ENCODE measurements at places on chromosomes 6 and 20.
A peak's percentile ranks its signal among the peaks of the same experiment; 100 is the strongest.

GRCh38 chr20:46995561-46996142 lies 101.0 kb downstream of the EYA2 start:
- DNase-seq = no peak

DNA sequence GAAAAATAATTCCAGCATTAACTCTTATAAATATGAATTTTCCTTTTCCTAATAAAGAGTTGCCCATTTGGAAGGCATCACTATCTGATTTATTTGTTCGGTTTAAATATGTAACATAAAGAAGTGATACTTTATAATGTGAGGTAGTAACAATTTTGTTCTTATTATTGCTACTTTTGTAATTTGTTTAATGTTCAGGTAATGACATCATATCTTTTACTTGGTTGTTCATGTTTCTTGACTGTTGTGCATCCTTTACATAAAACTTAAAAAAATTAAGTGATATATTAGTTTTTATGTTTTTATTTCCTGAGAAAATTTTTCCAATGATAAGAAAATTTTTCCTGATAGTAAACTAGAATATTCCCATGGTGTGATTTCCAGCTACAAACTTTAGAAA lies 124.6 kb downstream of the AFG1L start:
- DNase-seq = no peak

DNA sequence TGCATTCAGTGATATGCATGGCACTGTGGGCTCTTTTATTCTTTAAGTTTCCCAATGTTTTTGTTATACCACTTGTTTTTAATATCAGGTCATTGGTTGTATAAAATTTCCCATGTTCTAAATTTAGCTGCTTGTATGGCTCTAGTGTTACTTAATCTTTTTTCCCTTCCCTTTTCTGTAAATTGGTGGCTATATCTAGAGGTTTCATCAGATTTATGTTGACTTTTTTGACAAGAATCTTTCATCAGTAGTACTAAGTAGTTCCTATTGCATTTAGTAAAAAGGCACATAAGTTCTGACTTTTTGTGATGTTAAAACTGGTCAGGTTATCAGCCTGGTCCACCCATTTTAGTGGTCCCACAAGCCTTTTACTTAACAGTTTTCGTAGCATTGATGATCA lies 51.1 kb downstream of the MMS22L start:
- no peak for DNase-seq

DNA sequence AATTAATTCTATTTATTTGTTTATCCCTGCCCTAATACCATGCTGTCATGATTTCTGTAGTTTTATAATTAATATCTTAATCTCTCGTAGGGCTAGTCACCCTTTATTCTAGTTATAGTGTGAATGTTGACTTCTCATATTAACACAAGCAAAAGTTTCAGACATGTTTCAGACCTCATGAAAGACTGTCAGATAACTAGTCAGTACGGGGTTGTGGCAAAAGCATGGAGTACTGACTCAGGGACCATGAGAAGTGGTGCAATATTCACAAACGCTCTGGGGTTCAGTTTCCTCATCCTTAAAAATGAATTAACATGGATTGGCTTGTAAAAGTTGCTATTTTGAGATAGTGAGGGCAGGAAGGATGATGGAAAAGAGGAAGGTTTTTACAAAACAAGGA lies 148.9 kb downstream of the TMEM200A start:
- DNase-seq = no peak

GRCh38 chr6:82612475-82613039 lies 248.9 kb downstream of the TPBG start:
- peak; percentile 52 for DNase-seq

- DNase-seq = no peak
Observed at GRCh38 chr6:163892824-163893561, 478.5 kb downstream of the QKI start.

DNA sequence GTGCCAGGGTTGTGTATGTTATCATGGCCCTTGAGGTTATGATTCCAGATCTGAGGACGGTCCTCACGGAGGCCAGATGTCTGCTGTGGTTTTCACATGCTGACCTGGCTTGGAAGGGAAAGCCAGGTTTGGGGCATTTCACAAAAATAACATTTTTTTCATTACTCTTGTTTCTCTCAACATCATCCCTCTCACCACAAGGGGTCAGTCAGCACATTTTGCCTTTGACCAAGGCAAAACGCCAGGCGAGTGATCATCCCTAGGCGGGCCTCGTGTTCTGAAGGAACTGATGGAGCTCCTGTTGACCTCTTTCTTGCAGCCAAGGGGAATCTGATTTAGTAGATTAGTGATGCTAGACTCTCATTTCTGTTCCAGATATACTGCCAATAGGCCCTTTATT lies 133.5 kb downstream of the TBC1D7 start:
- DNase-seq = no peak

- DNase-seq = no peak
Observed at GRCh38 chr6:80454197-80454596, 347.7 kb downstream of the BCKDHB start.

- DNase-seq = no peak
Observed at GRCh38 chr6:49782293-49782692, 4.8 kb downstream of the PGK2 start.

GRCh38 chr6:30223339-30223738 lies 10.1 kb upstream of the TRIM26 start:
- DNase-seq = no peak

- no peak for DNase-seq
Observed at GRCh38 chr6:21284166-21284565, 309.4 kb upstream of the SOX4 start.

DNA sequence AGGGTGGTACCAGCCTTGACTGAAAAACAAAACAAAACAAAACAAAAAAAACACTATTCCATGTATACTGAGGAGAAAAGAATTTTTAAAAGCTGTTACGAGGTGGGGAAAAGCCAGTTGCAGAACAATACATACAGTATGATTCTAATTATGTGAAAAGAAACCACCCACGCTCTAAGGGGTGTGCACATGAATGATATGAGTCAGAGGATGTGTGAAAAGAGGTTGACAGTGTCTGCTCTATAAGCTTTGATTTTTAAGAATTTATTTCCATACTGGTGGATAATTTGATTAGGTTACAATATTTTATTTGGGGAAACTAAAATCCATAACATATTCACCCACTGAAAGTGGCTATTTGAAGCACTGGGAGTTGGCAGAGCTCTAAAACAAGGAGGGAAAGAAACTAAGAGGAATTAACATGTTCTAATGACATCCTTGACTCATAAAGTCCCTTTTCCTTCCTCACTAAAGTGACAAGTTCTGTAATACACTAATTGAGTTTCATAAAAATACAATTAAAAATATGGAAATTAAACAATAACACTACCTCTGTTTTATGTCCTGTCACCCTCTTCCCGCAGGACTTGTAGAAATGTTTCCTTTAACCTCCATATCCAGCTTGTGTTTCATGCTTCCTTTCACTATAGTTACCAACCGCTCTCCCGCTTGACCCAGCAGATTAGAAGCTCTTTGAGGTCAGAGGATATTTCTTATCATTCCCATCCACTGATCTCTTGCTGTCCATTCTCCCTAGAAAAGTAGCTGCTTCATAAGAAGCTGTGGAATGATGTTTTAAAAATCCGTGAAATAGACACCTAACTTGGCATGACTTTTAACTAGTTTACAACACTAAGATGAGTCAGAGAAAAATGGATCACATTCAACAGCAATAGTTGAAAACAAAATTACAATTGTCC lies 118.6 kb upstream of the CCDC28A start:
- no peak for DNase-seq

DNA sequence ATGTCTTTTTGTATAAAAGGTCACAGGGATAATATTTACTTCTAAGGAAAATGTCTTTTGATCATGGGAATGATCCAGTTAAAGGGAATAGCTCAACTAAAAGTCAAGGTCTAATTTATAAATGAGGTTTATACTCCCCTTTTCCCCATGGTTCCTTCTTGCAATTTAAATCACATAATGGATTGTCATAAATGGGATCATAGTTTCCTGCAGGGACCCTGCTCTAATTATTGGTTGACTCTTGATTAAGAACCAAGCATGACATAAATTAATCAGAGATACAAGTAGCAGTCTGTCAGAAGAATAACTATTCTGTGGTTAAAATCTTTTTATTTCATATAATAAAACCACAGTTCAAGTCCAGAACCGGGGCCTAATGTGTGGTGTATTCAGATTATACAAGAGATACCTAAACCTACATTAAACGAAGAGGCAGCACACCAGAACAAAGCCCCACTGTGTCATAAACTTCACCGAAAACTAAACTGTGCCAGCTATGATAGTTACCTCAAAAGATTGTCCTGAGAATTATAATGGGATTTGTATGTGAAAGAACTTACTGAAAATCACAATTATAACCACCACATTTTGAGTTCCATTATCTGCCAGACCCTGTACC lies 43.0 kb upstream of the CD83 start:
- no peak for DNase-seq

- DNase-seq = no peak
Observed at GRCh38 chr6:142707255-142707654, 237.7 kb downstream of the HIVEP2 start.

GRCh38 chr6:66851930-66852329 lies 1144.9 kb upstream of the EYS start:
- DNase-seq = no peak

GRCh38 chr6:2829253-2829652 lies 12.4 kb downstream of the SERPINB1 start:
- DNase-seq = no peak

DNA sequence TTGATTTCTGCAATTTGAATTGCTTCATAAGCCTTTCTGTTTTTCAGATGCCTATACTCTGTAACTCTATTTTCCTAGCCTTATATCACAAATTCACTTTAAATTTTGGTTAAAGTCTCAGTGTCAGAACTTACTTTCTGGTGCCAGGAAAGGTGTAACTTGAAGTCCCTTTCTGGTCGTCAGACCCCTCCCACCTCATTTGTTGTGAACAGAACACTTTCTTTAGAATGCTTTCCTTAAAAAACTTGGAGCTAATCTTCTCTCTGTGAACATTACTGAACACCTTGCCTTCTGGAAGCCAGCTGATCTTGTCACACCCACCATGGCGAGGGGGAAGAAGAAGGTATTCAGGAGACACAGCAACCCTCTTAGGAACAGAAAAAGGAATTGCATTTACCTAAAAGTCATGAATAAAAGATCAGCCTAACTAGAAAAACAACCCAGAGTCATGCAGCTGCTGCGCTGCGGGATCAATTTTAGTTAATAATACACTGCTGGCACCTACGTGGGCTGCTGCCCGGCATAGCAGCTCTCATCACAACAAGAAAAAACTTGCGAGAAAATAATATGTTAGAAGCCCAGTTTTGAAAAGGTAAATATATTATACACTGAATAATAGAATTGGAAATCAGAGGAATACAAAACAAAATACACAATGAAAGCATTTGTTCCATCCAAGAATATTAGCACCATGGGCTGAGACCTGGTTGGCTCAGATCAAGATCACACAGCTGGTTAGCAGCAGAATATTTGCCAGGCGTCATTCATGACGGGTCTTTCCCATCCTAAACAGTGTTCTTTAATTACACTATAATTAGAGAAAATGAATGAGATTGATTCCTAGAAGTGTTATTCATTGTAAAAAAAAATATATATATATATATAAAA lies 5.8 kb upstream of the FAM217A start:
- DNase-seq = peak; percentile 65

DNA sequence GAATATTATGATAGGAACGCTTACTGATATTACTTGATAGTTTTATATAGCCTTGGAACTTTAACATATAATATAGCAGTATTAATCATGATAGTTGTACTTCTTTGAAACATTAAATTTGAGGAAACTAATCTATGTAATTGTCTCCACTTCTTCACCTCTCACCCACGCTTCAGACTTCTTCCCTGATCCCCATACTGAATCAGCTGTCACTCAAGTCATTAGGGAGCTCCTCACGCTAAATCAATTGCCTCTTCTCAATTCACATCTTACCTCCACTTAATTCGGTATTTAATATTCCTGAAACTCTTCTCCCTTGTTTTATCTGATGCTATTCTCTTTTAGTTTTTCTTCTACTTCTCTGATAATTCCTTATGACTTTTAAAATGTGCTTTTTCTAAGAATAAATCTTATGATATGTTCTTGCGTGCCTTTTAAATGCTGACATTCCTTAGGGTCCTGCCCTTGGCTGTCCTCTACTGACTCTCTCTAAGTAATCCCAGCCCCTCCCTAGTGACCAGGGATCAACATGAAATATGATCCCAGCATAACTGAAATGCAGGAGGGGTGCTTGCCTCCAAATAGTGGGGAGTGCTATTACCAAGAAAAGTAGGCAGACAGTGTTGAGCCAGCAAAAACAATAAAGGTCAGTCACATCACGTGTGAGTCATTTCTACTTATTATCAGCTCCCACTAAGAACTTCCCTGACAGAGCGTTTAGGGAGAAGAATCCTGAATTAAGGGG lies 9.9 kb downstream of the ANKRD66 start:
- DNase-seq = no peak

DNA sequence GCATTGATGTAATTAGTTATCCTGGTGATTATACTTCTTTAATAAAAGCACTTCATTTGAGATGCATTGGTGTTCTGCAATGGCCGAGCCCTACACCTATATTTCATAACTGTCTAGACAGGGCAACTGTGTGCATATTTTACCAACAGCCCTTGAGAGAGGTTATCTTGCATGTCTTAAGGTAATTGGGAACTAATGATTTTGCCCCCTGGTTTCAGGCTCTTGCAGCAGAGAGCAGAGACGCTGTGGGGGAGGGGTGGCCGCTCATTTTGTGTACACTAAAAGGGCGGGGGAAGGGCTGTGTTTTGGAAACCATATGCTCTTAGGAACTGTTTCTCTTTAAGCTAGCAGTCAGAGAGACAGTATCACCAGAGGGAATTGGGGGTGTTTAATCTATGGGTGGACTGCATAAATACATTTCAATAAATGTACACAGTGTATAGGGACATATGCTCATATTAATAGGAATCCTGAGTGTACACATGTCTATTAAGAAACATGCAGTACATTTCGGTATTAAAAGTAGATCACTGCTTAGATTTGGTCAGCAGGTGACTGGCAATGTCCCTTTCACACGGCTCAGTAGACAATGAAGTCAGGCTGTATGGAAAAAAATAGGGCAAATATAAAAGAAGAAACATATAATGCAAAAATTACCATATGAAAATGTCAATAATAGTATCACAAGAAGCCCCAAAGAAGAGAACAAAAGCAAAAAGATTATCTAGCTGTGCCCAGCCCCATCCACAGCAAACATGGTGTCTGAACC lies 402.9 kb upstream of the CITED2 start:
- DNase-seq = no peak
